Cardiac muscle cell (in vitro differentiated cells and primary cell): ENCODE measurements at places on chromosomes 1 and 21.

DNA sequence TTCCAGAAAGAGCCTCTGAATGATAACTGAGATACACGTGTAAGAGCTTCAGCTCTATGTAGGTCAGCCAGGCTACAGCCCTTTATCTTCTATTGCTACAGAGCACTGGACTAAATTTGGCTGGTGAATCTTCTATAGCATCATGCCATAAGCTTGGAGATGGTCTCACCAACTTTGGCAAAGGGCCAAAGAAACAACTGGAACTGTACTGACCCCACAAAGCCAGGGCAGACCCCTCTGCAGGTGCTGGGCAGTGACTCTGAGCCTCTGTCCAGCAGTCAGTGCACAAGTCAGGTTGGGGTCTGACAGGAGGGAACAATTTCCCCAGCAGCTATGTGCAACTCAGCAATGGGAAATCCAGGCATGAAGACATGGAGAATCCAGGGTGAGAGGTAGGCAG lies 57.8 kb upstream of the NFASC start:
- no peak overlapping the region for H3K27ac ChIP-seq
- no peak overlapping the region for H3K4me3 ChIP-seq
- no peaks in the 10 kb centered on the region for H3K36me3 ChIP-seq
- peaks cover 6% of the 10 kb centered on the region for H3K27me3 ChIP-seq
- H3K4me1 ChIP-seq = no peaks in the 10 kb centered on the region

DNA sequence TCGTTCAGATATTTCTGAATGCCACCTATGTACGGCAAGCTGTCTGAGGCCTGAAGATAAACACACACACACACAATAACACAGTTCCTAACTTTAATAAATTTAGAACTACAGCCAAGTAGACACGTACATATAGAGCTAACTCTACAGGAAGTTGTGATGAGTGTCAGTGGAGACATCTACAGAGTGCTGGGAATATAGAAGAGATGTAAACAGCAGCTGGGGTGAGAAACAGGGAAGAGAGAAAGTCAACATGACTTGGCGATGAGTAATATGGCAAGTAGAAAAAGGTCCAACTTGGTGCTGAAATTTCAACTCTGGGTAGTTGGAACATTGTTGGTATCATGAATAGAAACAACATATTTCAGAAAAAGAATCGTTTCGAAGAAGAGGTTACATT lies 206.5 kb downstream of the ZP4 start:
- no peaks in the 10 kb centered on the region for H3K27me3 ChIP-seq
- peaks cover 17% of the 10 kb centered on the region for H3K4me1 ChIP-seq
- H3K36me3 ChIP-seq = peaks cover 46% of the 10 kb centered on the region
- H3K27ac ChIP-seq = no peak overlapping the region
- H3K4me3 ChIP-seq = no peak overlapping the region

GRCh38 chr1:88751714-88752113 lies 67.6 kb downstream of the PKN2 start:
- H3K27ac ChIP-seq = no peak overlapping the region
- no peak overlapping the region for H3K4me3 ChIP-seq
- H3K27me3 ChIP-seq = no peaks in the 10 kb centered on the region
- no peaks in the 10 kb centered on the region for H3K36me3 ChIP-seq
- no peak for DNase-seq

DNA sequence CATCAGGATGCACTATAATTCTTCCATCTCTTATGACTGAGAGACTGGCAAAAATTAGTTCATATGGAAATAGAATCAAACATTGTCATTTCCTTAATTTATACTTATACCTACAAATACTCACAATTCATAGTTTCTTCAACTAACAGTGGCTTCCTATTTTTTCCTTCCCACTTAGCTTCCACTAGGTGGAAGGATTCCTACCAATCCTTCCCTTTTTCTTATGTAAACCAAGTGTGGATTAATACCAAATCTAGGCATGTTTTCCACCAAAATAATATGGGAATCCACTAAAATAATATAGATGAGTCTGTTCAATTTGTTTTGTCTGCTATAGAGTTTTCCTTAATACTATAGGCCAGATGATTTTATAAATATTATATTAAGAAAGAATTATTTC lies 1537.1 kb downstream of the PLA2G4A start:
- H3K27ac ChIP-seq = no peak overlapping the region
- H3K4me1 ChIP-seq = no peaks in the 10 kb centered on the region
- no peaks in the 10 kb centered on the region for H3K36me3 ChIP-seq
